Naive thymus-derived CD4-positive, alpha-beta T cell (primary cell): ENCODE measurements at places on chromosomes 6 and 20.
A peak's percentile ranks its signal among the peaks of the same experiment; 100 is the strongest.

GRCh38 chr6:110635096-110635495, 158.7 kb upstream of the SLC22A16 start:
- DNase-seq = no peak

GRCh38 chr20:41476013-41476441, 109.4 kb upstream of the EMILIN3 start:
- DNase-seq = no peak

DNA sequence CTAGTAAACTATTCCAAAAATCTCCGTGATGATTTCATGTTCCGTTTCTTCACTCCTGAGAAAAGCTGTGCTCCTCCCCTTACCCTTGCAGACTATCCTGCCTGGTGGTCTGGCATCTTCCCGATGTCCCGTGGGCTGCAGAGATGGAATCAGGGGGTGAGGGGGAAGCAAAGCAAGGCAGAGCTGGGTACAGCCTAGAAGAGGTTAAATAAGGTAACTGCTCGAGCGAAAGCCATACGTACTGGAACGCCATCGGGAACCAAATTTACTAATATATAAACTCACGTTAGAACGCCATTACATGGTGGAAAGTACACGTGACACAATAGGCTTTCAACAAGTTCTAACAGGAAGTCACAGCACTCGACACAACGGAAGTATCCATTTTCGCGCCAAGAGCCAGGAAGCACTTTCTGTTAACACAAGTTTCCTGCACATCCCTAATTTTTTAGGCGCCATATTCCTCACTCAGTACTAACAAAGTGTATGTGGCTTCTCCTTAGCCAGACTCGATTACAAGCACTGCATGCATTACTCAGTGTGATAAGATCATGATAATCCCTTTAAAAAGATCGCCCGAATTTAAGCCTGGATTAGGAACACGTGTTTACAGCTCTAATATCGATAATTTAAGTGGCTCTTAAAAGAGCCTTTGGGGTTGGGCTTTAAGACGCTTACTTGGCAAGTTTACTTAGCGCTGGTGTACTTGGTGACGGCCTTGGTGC, 101.6 kb upstream of the PRSS16 start:
- peak; percentile 83 for DNase-seq

- DNase-seq = peak; percentile 28
These were observed 117.8 kb downstream of the WDR27 start for GRCh38 chr6:169583886-169584541.

DNA sequence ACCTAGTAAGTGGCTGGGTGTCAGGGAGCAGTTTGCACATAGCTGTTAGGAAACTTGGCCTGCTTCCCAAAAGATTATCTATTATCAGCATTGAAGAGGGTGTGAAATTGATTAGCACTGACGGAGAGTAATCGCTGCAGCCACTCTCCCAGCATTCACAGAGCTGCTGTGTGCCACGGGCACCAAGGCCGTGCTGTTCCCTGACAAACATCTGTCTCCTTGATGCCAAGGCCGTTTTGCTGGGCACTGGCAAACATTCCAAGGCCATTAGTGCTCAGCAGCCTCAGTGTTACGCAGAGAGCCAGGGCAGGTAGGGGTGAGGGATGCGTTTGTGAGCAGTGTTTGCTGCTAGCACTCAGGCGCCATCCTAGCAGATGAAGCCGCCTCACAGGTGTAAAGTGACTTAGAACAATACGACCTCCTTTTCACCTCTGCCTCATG, 57.7 kb upstream of the VSTM2L start:
- DNase-seq = no peak

DNA sequence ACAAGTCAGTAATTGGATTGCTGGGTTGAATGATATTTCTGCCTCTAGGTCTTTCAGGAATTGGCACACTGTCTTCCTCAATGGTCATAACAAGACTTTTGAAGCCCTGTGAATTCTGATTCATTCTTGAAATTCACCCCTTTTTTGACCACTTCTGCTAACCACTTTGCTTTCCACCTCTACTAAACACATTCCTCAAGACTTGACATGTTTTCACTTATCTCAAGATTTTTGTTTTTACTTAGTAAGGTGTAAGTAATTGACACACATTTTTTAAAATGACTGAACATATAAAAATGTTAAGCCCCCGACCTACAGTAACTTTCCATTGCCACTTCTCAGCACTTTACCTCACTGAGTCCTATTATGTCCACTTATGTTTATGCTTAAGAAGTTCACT, 239.1 kb downstream of the GRM1 start:
- no peak for DNase-seq

DNA sequence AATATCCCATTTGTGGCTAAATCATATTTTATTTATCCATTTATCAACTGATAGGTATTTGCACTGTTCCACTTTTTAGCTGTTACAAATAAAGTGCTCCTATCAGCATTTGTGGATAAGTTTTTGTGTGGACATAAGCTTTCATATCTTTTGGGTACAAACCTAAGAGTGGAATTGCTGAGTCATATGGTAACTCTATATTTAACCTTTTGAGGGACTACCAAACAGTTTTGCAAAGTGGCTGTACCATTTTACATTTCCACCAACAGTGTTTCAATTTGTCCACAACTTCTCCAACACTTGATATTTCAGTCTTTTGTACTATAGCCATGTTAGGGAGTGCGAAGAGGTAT, 23.6 kb upstream of the ECHDC1 start:
- DNase-seq = no peak
